ENCODE measurements at places on chromosomes 2 and 18. TPM values are rescaled to one million over a fixed set of nuclear protein-coding genes. Genes with fewer than 3 reads are reported as not detected.

SLC23A3 gene
- total RNA-seq = not detected

VIT gene
- not detected for total RNA-seq

EPAS1 gene
- 0.03 TPM for total RNA-seq

HOXD12 gene
- not detected for total RNA-seq

LCT gene
- not detected for total RNA-seq

TSPYL6 gene
- not detected for total RNA-seq

- DNase-seq = no peak
Measured at GRCh38 chr2:217853301-217853881, 149.4 kb downstream of the TNS1 start.

DNA sequence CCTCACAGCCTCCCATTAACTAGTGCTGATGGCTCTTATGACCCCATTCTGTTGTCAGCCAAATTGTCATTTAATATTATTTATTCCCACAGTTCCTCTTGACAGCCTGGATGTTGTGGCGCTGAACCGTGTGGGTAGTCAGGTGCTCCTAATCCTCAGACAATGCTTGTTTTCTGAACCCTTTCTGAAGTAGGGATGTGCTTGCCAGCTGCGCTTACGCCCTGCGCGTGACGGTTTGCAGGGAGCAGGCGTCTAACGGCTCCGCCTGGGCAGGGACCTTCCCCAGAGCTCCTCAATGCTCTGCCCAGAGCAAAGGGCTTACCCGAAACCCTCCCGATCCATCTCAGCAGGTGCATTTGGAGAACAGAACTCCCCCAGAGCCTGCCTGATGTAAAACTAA lies 358.2 kb upstream of the MYT1L start:
- DNase-seq = no peak

DNA sequence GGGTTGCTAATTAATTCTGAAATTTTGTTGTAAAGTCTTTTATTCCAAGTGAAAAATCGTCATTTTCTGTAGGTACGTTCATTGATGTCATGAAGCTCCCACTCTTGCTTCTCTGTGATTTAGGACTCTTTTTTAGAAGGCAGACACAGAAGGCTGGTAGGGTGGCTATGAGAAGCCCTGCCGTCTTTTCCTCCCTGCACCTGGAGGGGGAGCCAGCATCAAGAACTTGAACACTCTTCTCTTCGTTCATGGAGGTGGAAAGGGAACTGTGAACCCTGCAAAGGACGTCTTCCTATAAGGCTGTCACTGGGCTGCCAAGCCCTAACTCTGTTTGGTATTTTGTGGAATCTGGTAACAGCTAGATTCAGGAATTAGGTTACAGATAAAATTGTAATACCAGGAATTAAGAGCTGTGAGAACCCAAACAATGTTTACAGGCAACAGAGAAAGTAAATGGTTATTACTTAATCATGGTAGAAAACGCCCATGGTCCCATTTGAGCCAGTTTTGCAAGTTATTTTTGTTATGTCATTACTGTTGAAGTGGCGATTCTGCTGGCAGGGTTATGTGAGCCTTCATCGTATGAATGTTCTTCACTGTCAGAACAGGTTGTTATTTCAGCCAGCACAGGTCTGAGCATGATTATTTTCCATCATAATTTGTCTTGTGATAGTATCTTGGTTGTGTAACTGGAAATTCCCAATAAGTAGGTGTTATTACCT lies 112.2 kb downstream of the OSBPL6 start:
- peak; percentile 16 for DNase-seq

- peak; percentile 77 for DNase-seq
Measured at GRCh38 chr18:54679318-54680149, 88.5 kb downstream of the DYNAP start.

DNA sequence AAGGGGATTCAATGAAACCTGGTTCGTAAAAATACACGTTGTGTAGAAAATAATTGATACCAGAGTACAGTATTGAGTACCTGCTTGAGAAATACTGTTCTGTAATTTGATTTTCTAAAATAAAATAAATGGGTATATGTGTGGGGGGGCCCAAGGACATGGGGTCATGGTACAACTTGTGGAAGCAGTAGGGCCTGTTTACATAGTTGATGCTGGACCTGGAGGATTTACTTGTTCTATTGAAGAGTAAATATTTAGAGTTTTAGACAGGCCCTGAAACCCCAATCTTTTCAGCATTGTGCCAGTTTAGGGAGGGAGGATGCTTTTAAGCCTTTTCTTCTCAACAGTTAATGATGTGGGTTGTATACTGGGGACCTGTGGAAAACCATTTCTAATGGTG lies 11.7 kb downstream of the CERS6 start:
- no peak for DNase-seq

DNA sequence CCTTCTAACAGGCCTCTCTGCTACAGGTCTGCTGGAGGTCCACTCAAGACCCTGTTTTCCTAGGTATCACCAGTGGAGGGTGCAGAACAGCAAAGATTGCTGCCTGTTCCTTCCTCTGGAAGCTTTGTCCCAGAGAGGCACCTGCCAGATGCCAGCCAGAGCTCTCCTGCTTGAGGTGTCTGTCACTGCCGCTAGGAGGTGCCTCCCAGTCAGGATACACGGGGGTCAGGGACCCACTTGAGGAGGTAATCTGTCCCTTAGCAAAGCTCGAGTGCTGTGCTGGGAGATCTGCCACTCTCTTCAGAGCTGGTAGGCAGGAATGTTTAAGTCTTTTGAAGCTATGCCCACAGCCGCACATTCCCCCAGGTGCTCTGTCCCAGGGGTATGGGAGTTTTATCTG lies 140.6 kb downstream of the BAZ2B start:
- DNase-seq = no peak

GRCh38 chr2:156116113-156116512 lies 216.4 kb downstream of the NR4A2 start:
- no peak for DNase-seq

DNA sequence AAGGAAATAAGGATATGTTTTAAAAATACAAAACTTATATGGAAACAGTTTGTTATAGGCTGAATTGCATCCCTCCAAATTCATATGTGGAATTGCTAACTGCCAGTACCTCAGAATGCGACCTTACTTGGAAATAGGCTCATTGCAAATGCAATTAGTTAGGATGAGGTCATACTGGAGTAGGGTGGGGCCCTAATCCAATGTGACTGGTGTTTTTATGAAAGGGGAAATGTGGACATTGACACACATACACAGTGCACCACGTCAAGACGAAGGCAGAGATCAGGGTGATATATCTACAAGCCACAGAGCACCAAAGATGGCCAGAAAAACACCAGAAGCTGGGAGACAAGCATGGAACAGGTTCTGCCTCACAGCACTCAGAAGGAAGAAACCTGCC lies 494.2 kb downstream of the TSN start:
- no peak for DNase-seq

- DNase-seq = no peak
Measured at GRCh38 chr2:49770919-49771318, 616.6 kb upstream of the FSHR start.

All from G401 (cell line).